Hair follicle dermal papilla cell (primary cell): ENCODE measurements at places on chromosomes 1 and 21. TPM values are rescaled to one million over a fixed set of nuclear protein-coding genes. Genes with fewer than 3 reads are reported as not detected.

F5 gene
- not detected in 2 replicates for total RNA-seq

AMPD1 gene
- total RNA-seq: not detected in 2 replicates

CD1B gene
- not detected in 2 replicates for total RNA-seq

OR2T29 gene
- not detected in 2 replicates for total RNA-seq

SEMA6C gene
- total RNA-seq: 5.4 and 5.5 TPM in 2 replicates

SIM2 gene
- total RNA-seq: 0.24 and 7.3 TPM in 2 replicates

NR0B2 gene
- total RNA-seq: not detected in 2 replicates
